Activated T-cell treated with anti-CD3 and anti-CD28 coated beads, Interleukin-2, amount 50 U/mL, for 72 hours (primary cell): ENCODE measurements at places on chromosomes 13 and 19. TPM values are rescaled to one million over a fixed set of nuclear protein-coding genes. Genes with fewer than 3 reads are reported as not detected.
A peak's percentile ranks its signal among the peaks of the same experiment; 100 is the strongest.

DNA sequence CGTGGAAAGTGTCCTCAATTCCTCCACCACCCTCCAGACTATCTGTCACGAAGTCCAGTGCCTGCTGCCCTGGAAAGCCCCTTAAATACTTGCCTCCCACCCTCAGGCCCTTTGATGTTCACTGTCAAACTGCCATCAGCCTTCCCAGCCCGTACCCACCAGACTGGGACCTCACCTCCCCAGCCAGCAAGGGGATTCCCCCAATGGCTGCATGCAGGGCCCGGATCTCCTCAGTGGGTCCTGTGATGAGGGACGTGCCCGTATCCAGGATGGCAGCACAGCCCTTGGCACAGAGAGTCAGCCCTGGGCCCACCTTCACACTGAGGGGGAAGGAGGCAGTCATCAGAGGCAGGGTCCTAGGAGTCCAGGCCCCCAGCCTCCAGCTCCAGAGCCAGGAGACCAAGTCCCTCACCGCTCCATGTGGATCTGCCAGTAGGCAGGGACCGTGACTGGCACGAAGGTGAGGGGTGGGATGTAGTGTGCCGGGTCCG is 6.1 kb downstream of the NAPSA start:
- H3K4me1 ChIP-seq, result peaks cover 73% of the 10 kb centered on the region
- H3K27me3 ChIP-seq, result no peaks in the 10 kb centered on the region
- peaks cover 24% of the 10 kb centered on the region for H3K36me3 ChIP-seq

GRCh38 chr19:13181747-13182388 is 31.7 kb downstream of the IER2 start:
- peak overlapping the region; percentile 58 for H3K4me3 ChIP-seq
- DNase-seq, result peak; percentile 56
- H3K27me3 ChIP-seq, result no peaks in the 10 kb centered on the region
- no peaks in the 10 kb centered on the region for H3K36me3 ChIP-seq
- H3K4me1 ChIP-seq, result peaks cover 32% of the 10 kb centered on the region

Gene CEACAM3
- total RNA-seq, result not detected

Gene CYP2A7
- not detected for total RNA-seq
